Mesendoderm (in vitro differentiated cells): ENCODE measurements at places on chromosomes 5 and 9.
A peak's percentile ranks its signal among the peaks of the same experiment; 100 is the strongest.

- DNase-seq = no peak
These were observed 66.7 kb downstream of the MRPL36 start for GRCh38 chr5:1732945-1733344.

- DNase-seq = no peak
These were observed 151.9 kb upstream of the ZNF618 start for GRCh38 chr9:113724202-113724601.

DNA sequence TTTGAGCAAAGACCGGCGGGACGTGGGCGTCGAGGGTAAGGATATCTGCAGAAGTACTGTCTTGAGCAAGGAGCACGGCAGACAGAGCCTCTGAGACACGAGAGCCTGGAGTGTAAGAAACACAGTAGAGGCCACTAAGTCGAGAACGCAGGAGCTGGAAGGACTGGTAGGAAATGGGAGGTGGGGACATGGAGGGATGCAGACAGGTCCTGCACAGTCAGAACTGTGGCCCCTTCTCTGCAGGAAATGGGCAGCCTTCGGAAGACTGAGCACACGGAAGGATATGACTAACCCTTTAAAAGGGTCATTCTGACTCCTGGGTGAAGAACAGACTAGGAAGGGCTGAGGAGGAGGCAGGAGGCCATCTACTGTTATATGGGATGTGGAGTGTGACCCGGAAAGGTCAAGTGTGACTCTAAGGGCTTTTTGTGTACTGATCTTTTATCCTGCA lies 1.4 kb upstream of the CAMSAP1 start:
- DNase-seq = no peak

GRCh38 chr9:101849102-101849707 lies 110.8 kb upstream of the GRIN3A start:
- no peak for DNase-seq

GRCh38 chr5:173971681-173972345 lies 17.2 kb upstream of the C5orf47 start:
- DNase-seq = peak; percentile 22

- DNase-seq = no peak
These were observed 3.1 kb downstream of the PTGES2 start for GRCh38 chr9:128124451-128124850.
